ENCODE measurements at places on chromosomes 1 and 21.

DNA sequence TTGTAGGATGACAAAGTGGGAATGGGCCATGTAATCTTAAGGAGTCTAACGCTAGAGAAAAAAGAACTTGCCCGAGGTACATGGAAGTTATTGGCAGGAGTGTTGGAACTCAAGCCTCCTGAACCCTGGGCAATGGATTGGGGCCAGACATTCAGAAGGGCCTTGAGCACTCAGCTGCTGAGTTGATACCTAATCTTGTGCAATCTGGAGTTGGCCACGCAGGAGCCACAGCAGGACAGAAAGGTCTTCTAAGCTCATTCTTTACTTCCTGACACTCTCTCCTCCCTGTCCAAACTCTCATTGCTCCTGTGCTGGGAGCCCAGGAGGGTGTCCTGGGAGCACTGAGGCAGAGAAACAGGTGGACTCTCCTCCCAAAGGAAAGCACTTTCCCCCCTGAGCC lies 25.1 kb upstream of the CSF1 start:
- DNase-seq: no peak

- no peak for DNase-seq
Observed at GRCh38 chr21:34952701-34953100, 96.4 kb downstream of the RUNX1 start.

GRCh38 chr1:45326627-45327623 lies at the start of gene HPDL:
TSS of gene HPDL (plus strand) at chr1:45326895. CDS start at chr1:45327149, 254 bp downstream.
- DNase-seq: peak; percentile 76

- peak; percentile 56 for DNase-seq
Observed at GRCh38 chr21:29195981-29196669, 65.7 kb downstream of the MAP3K7CL start.

DNA sequence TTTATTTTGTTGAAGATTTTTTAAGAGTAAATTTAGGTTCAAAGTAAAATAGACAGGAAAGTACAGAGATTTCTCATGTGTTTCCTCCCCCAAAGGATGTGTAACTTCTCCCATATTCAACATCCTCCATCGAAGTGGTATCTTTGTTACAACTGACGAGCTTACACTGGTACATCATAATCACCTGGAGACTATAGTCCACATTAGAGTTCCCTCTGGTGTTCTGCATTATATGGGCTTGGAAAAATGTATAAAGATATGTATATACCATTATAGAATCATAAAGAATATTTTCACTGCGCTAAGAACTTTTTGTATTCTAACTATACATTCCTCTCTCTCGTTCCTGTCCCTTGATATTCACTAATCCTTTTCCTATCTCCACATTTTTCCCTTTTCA lies 203.7 kb downstream of the AMY1C start:
- DNase-seq: no peak

DNA sequence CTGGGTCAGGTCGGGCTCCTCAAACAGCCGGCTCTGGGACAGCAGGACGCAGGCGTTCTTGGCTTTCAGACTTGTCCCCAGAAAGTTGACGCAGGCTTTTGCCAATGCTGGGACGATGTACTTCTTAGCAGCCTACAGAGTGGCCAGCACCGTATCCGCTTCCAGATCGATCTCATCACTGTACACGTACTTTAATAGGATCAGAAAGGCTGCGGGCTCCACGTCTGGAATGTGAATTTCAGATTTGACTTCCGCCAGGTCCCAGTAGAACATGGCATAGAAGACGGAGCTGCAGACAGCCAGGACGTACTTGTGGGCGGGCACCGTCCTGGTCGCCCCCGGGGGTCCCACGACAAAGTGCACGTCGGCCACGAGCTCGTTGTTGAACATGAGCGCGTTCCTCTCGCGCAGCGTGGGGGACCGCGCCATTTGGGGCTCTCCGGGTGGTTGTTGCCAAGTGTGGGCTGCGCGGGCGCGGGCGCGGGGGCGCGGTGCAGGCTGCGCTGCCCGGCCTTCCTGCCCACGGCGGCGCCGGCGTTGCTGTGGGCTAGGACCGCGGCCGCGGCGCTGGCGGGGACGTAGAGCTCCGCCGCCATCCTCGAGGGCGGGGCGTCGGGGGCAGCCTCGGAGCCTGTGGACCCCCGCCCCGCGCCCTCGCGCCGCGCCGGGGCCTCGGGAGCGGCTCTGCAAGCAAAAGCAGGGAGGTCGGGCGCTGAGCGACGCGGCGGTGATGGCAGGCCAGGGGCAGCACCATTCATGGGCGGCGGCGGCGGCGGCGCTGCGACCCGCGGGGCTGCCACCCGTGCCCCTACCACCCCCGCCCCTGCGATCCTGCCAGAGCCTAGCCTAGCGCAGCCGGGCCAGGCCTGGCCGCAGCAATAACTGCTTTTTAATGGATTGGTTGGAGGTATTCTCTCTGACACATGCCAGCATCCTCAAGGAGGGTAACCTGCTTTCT lies 10.6 kb downstream of the CNR2 start:
- peak; percentile 23 for DNase-seq

- no peak for DNase-seq
Observed at GRCh38 chr1:69055194-69055593, 512.5 kb upstream of the LRRC7 start.

DNA sequence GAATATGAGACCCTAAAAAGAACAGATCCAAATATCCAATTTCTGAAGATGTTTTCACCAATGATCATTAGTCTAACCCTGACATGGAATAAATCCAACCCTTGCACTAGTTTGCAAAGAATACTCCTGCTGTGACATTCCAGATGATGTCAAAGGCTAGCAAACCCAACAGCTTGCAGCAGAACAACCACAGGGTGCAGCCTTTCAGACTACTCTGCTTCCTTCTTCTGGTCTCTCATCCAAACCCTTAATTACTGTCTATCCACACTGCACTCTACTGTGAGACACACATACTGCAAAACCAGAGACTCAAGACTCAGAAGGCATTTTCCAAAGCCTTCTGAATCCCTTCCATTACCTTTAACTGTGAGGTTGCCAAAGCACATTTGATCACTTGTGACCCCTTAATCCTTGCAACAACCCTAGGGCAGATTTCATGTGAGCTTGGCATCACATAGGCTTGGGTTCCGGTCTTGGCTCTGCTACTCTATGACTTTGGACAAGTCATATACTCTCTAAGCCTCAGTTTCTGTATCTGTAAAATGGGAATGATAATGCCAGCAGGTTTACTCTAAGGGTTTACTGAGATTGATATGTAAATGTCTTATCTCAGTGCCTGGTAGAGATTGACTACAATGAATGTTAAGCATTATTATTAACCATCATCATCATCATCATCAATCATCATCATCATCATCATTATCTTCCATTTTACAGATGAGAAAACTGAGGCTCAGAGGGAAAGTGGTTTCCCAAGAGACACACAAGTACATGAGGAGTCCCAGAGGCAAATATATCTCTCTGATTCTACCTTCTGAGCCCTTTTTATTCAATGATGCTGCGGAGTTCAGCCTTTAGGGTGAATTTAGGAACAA lies 94.5 kb downstream of the SYF2 start:
- no peak for DNase-seq

DNA sequence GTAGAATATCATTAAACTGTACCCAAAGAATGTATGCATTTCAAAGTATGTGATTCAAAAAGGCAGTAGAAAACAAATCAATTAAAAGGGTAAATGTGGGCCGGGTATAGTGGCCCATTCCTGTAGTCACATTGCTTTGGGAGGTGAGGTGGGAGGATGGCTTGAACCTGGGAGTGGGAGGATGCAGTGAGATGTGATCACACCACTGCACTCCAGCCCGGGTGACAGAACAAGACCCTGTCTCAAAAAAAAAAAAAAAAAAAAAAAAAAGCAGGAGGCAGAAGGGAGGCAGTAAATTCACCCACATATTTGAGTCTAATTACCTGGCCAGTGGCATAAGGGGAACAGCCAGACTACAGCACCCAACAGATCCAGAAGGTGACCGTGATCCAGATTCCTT lies 17.9 kb upstream of the PRSS38 start:
- no peak for DNase-seq

DNA sequence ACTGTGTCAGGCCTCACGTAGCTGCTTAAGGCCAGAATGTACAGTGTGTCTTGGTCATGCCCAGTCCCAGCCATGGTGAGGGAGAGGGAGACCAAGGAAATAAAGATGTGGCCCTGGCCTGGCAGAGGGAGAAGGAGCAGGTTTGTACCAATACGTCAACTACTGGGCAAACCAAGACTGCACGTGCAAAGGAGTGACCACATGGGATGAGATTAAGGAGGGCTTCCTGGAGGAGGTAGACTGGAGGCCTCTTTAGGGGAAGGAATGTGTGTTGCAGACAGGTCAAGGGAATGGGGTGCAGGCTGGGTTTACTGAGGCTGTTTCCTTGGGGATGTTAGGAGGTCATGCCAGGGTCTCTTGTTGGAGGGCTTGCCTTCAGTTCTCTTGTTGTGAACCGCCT lies 7.8 kb downstream of the PLOD1 start:
- DNase-seq: no peak

DNA sequence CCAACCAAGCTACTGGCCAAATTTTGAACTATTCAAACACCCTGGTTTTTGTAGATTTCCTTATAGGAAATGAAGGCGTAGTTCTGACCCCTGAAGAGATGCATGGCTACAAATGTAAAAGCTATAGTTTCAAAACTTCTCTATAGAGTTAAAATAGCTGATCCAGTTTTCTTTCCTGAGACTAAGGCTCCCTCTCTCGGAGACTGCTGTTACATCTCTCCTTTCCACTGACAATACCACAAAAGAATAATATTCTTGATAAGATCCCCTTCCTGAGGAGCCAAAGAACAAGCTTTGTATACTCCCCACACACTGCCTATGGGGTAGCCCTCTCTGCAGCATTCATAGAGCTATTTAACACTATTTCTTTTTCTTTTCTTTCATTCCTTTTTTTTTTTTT lies 6.7 kb upstream of the CFAP126 start:
- DNase-seq: no peak

DNA sequence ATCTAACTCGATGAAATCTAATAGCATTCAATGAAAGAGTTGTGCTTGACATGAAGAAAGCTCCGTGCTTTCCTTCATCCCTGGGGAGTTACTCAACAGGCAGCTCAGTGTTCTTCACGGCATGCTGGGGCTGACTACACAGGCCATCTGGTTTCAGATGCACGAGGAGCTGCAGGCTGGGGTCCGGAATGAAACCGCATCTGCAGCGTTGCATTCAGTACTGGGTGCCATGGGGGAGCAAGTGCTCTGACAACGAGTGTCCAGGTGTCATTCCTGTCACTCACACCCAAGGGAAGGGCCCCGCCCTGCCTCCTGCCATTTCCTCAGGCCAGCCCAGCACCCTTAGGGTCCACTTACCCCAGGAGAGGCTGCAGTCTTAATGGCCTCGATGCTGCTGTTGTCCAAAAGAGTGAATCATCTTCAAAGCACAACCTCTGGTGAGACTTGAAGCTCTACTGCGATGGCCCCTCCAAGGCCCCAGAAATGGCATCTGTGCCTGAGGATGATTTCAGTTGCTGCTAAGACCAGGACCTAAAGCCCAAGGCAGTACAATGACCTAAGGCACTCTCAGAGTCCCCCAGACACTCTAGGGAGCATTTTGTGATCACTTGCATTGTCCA lies 61.4 kb downstream of the STUM start:
- no peak for DNase-seq

DNA sequence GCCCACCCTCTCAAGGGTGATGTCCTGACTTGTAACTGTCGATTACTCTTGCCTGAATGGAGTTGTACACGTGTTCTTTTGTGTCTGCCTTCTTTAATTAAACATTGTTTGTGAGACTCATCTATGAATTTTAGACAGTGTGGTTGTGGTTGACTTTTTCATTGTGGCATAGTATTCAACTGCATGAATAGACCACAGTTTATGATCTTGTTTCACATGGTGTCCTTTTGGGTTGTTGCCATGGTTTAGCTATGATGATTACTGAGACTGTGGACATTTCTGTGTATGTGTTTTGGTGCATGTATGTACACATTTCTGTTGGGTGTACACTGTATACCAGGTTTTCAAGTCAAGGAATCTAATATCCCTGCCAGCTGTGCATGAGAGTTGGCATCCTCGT lies 30.1 kb downstream of the PRMT2 start:
- no peak for DNase-seq

DNA sequence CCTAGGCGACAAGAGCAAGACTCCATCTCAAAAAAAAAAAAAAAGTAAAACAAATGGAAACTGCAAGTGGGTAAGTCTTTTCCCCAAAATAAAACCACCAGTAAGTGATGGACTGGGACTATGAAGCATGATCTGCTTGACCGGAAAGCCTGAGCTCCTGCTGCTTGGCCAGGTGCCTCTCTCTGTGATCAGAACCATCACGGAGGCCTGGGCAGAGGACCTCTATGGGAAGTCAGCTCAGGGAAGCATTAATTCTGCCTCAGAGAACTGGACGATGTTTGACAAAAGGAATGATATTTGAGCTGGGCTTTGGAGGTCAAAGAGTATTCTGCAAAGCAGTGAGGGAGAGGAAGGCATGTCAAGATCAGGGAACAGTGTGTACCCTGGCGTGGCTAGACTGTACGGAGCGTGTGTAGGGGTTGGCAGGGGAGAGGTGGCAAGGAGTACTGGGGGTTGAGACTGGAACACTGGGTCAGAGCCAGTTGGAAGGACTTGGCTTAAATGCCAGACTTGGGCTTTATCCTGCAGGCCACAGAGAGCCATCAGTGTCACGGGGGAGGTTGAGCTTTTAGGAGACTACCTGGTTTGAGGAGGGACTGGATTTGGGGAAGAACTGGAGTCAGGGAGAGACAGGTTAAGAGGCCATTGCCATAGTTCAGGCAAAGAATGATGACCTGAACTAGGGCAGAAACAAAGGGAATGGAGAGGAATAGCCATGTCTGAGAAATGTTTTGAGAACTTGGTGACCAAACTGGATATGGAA lies 16.4 kb downstream of the ATP1A2 start:
- DNase-seq: peak; percentile 60

DNA sequence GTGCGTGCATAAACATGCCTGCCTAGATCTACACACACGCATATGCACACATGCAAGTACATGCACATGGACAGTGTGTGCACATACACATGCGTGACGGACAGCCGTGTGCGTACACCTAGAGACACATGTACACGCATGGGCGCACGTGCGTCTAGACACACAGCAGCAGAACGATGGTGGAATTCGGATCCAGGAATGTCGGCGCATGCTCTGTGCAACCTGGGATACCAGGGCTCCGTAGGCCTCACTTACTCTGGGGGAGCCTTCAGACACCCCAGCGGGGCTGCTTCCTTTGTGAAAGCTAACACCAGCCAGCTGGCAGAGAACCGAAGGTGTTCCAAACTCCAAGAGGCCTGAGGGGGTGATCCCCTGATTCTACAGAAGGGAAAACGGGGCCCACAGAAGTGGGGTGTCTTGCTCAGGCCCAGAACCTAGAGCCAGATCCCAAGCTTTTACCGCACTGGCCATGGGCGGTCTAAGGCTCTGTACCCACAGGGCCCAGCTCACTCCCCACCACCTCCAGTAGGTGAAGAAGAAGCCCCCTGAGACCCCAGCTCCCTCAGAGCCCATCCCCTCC lies 27.4 kb upstream of the ARHGEF16 start:
- DNase-seq: no peak

- no peak for DNase-seq
Observed at GRCh38 chr1:116390195-116390594, 17.2 kb downstream of the ATP1A1 start.

- DNase-seq: no peak
Observed at GRCh38 chr1:46552357-46553237, 1.1 kb upstream of the KNCN start.

All from left cardiac atrium (tissue), 4 donors.